T-helper 1 cell (primary cell): ENCODE measurements at places on chromosomes 7 and 10.

- peak; percentile 11 for DNase-seq
Measured at GRCh38 chr10:119608316-119609155, 11.8 kb upstream of the TIAL1 start.

DNA sequence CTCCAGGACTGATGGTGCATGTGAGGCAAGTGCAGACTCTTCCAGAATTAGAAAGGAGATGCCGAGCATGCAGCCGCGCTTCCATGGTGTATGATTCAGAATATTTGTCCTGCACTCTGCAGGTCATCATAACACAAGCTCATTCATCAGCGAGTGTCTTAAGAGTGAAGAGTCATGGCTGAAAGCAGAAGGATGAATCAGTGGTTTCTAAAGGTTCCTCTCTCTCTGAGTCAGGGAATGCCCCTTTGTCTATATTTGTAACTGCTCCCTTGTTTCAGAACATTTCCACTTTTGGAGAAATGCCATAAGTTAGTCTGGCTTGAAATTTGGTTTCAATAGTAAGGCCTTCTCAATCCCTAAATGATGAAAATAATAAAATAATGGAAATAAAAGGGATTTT lies 52.3 kb downstream of the HECW1 start:
- DNase-seq, result no peak

DNA sequence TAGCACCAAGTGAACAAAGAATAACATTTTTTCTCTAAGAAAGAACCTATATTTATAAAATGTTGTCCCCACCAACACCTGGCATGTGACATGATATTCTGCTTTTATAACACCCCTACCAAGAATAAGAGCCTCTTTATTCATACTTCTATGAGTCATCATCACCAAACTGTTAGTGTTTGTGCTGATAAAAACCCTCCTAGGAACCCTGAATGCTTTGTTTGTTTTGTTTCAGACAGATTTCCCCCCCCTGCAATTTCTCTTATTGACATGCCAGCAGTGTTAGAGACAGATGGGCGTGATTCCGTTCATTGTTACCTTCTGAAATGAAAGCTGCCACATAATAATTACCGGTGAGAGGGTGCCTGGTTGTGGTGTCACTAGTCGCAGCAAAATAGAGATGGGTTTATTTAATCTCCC lies 651.1 kb downstream of the SORCS1 start:
- no peak for DNase-seq

GRCh38 chr7:6531492-6532279 lies 19.6 kb downstream of the GRID2IP start:
- DNase-seq, result no peak

- no peak for DNase-seq
Measured at GRCh38 chr7:16083931-16084330, 337.4 kb downstream of the CRPPA start.

- no peak for DNase-seq
Measured at GRCh38 chr10:24721229-24722106, 2.2 kb downstream of the ARHGAP21 start.

- no peak for DNase-seq
Measured at GRCh38 chr7:101921061-101921460, 103.6 kb downstream of the CUX1 start.

DNA sequence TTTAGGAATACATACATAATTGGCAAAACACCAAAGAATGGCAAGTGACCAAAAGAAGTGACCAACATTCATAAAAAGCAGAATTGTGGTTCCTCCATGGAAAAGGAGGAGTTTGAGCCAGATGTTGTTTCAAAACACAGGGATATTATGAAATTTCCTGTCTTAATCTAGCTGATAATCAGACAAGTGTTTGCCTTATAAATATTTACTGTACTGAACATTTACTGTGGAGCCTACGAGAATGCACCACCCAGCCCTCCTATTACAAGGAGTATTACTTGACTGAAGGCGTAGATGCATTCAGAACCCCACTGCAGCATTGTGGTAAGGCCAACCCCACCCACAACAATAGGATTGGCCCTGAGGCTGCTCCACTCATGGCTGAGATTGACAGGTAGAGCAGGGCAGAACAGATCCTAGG lies 118.9 kb downstream of the AKR1D1 start:
- DNase-seq, result no peak

GRCh38 chr10:84065804-84066601 lies 73.3 kb upstream of the GHITM start:
- DNase-seq, result no peak

GRCh38 chr10:103603382-103603781 lies 109.9 kb downstream of the NEURL1 start:
- DNase-seq, result no peak
